ENCODE measurements at places on chromosomes 2 and 18.

DNA sequence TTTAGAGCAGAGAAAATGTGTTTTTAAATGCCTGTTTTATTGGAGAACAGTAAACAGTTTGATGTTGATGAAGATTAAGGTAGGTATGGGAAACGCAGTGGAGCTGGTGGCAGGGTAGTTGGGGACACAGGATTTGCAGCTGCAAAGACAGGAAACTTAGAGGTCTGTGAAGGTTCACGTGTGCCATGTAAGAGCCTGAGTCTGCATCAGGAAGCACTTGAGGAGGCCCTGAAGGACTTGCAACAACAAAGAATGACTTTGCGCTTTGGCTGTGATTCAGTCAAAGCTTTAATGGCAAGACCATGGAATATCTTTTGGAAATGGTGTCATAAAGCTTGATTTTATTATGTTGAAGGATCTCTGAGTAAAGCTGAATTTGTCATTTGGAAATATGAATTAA is 347.6 kb upstream of the KCNJ3 start:
- DNase-seq: no peak

DNA sequence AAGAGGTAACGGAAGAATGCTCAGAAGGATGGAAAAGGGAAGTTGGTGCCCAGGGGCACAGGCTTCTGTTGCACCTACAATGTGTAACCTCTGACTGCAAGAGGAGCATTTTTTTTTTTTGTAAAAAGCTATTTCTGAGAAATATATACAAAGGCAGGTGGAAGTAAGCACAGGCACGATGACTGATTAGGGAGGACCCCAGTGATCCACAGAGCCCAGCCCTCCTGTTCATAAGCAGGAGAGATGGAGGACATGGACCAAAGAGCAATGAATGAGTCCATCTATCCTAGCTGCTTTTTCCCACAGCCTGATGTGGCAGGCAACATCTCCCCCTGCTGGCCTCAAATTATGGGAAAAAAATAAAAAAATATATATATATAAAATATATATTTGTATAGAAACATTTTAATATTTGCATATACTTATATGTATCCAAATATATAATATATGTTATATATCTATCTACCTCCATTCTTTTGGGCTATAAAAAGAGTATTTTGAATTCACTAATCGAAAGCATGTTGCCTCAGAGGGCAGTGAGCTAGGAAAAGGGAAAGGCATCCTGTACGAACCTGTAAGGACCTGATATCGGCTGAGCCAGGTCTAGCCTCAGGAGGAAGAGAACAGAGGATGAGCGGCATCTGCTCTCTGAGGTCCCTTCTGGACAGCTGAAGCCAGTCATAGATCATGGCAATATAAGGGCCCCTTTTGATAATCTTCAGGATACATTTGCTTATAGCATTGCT is 166.0 kb upstream of the STK17B start:
- DNase-seq: no peak

GRCh38 chr2:230931556-230932231 is 6.7 kb upstream of the GPR55 start:
- DNase-seq: no peak

GRCh38 chr2:63843791-63844190 is 2.1 kb downstream of the UGP2 start:
- no peak for DNase-seq

DNA sequence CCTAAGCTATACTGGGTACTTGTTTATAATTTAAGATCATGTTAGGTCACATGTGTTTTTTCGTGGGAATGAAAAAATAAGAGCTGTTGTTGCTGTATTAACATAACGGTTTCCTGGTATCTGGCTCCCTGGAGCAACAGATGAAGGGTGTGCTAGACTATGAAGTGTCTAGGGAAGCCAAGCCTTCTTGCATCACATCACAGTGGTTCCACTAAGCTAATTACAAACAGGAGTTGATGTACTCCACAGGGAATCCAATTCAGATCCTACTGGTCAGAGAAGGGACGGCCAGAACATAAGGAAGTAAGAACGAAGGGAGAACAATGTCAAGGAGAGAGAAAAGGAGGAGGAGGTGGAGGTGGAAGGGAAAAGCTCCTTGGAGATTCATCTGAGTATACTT is 193.0 kb upstream of the CYP26B1 start:
- no peak for DNase-seq

DNA sequence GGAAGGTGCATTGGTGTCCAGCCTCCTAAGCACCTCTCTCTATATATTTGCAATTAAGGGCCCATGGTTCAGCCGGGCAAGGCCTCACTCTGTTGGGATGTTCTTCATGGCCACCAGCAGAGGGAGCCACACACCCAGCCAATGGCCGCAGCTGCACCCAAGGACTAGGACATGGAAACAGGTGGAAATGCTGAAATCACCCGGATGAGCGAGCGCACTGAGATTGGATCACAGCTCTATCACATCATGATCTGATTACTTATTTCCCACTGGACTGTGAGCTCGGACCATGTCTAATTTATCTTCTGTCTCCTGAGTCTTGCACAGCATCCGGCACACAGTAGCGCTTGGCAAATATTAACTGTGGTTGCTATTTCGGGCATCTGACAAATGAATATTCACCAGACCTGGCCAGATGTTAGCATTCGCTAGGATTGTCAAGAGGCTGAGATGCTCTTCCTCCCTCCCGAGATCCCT is 31.2 kb downstream of the KIF3C start:
- DNase-seq: peak; percentile 37

DNA sequence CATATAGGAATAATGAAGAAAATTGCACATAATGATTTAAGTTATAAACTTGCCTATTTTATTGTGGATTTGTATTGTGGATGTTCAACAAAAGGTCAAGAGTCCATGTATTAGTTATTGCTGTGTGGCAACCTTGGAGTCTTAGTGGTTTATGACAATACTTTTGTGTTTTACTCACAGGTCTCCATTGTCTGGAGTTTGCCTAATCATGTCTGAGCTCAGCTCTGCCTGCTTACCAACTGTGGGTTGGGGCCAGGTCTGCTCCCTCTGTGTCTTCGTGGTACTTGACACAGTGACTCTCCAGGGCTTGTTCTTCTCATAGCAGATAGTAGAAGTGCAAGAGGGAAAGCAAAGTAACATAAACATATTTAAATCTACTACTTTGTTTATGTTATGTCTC is 382.5 kb downstream of the CBLN2 start:
- peak; percentile 18 for DNase-seq

Measured in NCI-H510A (cell line).